Renal cortical epithelial cell (primary cell): ENCODE measurements at places on chromosomes 11 and 22.

GRCh38 chr11:34308913-34309585 lies 48.8 kb downstream of the ABTB2 start:
- peak; percentile 93 for DNase-seq

GRCh38 chr22:33054001-33054675 lies 4.0 kb downstream of the SYN3 start:
- DNase-seq, result no peak

- DNase-seq, result no peak
Observed at GRCh38 chr11:18752502-18752901, 26.5 kb upstream of the IGSF22 start.

GRCh38 chr11:555227-555779 lies 5.2 kb downstream of the LMNTD2 start:
- DNase-seq, result no peak

DNA sequence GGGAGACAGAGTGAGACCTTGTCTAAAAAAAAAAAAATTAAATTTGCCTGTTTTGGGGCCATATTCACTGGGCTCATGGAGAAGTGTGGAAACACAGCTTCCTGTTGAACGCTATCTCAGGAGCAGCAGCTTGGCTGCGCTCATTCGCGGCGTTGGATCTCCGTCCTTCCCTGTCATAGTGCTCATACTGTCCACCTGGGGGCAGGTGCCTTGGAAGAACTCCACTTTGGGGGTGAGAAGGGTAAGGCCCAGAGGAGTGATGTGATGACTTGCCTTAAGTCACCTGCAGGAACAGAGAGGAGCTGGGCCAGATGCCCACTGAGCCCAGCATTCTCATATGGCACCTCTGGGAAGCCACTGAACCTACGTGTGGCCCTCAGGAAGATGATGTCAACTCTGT lies 82.8 kb downstream of the CABIN1 start:
- no peak for DNase-seq

DNA sequence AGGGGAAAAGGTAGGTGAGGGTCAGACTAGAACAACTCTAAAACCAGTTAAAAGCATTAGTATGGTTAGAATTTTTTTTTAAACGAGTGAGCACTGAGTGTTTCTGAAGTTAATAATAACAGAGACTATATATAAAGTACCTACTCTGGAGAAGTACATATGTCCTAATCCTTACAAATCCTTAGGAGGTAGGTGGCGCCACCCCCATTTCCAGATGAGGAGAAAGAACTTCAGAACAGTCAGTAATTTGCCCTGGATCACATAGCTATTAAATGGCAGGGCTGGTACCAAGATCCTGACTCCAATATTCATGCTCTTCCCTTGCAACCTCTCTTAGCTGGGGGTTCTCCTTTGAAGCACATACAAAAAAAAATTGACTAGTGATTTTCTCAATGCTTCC lies 80.5 kb downstream of the CLPB start:
- peak; percentile 23 for DNase-seq

DNA sequence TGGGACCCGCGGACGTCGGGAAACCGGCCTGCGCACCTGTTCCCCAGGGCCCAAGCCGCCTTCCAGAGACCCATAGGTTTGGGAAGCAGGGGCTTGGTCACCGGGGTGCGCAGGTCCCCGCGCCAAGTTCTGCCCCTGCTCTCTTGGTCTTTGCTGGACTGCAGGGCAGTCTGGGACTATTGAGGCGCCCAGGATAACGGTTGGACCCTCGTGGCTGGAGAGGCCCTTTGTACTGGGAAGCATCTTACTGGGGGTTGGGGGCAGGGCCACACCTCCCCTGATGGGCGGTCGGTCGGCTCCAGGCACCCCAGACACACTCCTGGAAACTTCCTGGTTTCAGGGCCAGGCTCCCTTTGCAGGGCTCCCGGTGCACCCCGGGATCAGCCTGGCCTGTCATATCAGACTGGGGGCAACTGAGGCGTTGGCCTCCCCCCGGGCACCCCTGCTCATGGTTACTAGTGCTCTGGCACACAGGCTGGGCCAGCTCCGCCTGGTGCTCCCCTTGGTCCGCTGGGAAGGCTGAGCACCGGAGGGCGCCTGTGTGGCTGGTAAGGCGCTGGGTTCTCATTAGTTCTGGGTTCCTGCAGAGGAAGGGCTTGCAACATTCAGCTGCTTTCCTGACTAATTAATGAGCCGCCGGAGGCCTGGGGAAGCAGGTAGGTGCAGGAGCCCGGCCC lies 1250.5 kb downstream of the BRD1 start:
- DNase-seq, result no peak

GRCh38 chr22:24247011-24247507 lies 2.2 kb upstream of the GGT5 start:
- DNase-seq, result no peak

DNA sequence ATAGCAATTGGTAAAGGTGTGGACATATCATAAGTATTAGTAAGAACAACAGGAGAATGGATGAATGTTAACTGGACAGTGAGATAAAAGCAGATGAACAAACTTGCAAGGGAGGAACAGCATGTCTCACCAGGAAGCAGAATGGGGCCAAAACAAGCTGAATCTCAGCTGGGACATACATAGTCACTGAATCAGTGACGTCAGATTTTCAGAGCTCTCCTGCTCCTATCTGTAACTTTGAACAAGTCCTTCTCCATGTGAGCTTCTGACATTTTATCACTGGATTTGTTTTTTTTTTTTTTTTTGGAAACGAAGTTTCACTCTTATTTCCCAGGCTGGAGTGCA lies 118.7 kb downstream of the BBOX1 start:
- DNase-seq, result no peak

GRCh38 chr22:37509059-37509860 lies 10.0 kb downstream of the CARD10 start:
- no peak for DNase-seq

GRCh38 chr22:16819249-16819648 lies 6.0 kb downstream of the XKR3 start:
- no peak for DNase-seq

DNA sequence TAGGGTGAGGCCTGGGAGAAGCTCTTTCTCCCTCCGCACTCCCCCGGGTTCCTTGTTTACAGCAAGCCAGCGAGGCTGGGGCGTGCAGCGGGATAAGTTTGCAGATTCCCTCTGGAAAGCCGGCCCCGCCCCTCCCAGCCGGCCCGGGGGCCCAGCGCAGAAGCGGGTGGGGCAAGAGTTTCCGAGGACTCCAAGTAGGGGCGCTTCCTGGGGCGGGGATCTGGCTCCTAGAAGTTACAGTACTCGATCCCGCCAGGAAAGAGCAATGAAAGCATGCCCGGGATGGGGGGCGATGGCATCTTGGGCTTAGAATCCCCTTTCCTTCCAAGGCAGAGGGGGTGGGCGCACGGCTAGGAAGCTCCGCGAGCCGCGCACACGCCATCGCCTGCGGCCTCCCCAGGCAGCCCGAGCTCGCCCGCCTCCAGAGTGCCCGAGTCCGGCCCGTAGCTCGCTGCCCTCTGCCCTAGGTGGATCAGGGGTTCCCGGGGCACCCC lies 385 bp downstream of the TST start:
- DNase-seq, result peak; percentile 12

- no peak for DNase-seq
Observed at GRCh38 chr11:43381802-43382201, 23.1 kb downstream of the TTC17 start.

- DNase-seq, result no peak
Observed at GRCh38 chr11:66087148-66087908, 17.3 kb downstream of the PACS1 start.

DNA sequence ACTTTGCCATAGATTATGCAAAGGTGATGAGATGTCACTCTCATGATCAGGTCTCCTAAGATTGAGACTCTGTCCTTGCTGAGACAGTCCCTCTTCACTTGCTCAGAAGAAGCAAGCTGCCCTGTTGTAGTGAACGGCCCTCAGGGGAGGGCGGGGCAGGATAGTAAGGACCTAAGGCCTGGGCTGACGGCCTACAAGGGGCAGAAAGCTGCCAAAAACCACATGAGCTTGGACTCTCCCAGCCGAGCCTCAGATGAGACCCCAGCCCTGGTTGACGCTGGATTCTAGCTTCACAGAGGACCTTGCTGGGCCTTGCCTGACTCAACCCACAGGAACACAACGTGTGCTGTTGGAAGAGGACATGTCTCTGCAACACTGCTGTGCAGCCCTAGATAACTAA lies 1182.5 kb downstream of the TBC1D22A start:
- DNase-seq, result no peak

- DNase-seq, result no peak
Observed at GRCh38 chr11:111589886-111590499, 12.3 kb upstream of the SIK2 start.

GRCh38 chr11:45213316-45213665 lies 66.9 kb downstream of the PRDM11 start:
- DNase-seq, result no peak

- DNase-seq, result no peak
Observed at GRCh38 chr22:49532869-49533802, 294.5 kb downstream of the BRD1 start.

GRCh38 chr22:26318975-26319374 lies 110.1 kb upstream of the ASPHD2 start:
- DNase-seq, result no peak

GRCh38 chr22:48894804-48895250 lies 932.8 kb downstream of the BRD1 start:
- DNase-seq, result no peak

DNA sequence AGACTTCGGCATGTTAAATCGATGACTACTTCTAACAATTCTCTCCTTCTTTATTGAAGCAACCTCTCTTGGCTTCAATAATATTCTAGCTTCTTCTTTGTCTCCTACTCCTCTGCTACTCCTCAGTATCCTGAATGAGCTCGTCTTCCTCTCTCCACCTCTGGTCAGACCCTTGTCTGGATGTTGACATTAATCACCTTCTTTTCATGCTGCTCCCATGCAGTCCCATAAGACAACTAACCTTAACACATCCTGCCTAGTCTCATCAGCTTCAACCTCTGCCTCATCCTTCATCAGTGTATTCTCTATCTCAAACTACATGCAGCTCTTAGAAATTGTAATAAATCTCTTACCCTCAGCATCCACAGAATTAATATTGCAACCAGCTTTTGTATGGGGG lies 695.6 kb downstream of the CNTN5 start:
- DNase-seq, result no peak

- no peak for DNase-seq
Observed at GRCh38 chr22:46673205-46673604, 53.0 kb downstream of the GRAMD4 start.
